ENCODE measurements at places on chromosomes 16 and 17. TPM values are rescaled to one million over a fixed set of nuclear protein-coding genes. Genes with fewer than 3 reads are reported as not detected.

DNA sequence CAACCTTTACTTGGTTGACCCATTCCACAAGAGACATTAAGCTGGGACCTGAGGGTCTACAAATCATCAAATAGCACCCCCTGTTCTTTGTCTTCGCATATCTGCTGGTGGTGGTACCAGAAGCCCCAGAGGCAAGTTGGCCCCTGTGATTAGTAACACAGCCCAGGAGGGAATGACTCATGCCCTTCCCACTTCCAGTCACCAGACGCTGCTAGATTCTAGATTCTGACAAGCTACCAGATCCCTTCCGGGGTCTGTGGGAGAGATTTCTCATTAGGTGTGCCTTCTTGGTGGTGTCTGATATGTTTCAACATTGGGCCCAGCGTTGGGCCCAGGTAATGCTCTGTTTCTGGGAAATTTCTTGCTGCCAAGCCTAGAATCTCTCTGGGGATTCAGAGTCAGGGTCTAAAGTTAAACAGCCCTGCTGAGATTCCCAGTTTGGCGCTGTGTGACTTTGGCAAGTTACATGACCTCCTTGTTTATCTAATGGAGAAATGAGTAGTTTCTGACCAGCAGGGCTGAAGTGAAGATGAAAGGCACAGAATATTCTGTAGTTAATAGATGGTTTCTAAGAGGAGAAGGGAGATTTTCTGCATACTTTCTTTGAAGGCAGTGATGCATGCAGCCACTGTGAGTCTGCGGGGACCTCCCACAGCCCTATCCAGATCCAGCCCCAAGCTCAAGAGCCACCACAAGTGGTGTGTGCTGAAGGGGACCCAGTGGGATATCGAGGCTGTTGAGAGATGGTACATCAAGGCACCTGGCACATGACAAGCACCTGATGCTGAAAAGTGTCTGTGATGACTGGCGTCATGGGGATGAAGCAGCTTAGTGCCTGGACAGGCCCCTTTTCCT, 3.9 kb downstream of the TRPV2 start:
- DNase-seq, result no peak

DNA sequence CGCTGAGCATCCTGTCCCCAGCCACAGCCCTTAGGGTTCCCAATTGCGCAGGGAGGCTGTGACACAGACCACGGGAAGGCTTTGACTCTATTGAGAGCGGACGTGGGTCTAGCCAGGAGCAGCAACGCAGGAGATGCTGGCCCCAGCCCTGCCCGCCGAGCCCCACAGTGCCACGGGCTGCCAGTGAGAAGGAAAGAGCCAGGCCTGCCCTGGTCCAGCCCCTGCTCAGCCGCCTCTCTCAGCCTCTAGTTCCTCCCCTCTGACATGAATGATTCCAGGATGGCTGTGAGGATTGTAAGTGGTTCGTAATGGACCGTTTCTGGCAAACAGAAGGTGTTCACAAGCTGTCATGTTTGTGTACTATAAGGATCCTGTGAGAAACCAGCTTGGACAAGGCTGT, 2.5 kb downstream of the BHLHA9 start:
- no peak for DNase-seq

- DNase-seq, result peak; percentile 11
These were observed 132.9 kb upstream of the TNRC6C start for GRCh38 chr17:77825621-77826020.

GRCh38 chr17:75105126-75106080, 4.4 kb upstream of the ARMC7 start:
- peak; percentile 68 for DNase-seq

DNA sequence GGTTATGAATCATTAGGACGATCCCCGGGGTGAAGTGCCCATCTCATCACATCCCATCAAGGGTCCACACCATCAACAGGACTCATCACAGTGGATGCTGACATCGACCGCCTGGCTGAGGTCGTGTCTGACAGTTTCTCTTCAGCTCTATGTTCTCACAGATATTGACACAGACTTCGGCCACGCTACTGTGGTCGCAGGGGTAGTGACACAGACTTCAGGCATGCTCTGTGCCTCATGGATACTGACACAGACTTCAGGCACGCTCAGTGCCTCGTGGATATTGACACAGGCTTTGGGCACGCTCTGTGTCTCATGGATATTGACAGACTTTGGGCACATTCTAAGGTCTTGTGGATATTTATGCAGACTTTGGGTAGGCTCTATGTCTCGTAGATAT, 50.1 kb downstream of the KLHDC4 start:
- no peak for DNase-seq

- DNase-seq, result no peak
These were observed 24.8 kb upstream of the SLC38A7 start for GRCh38 chr16:58709333-58709732.

DNA sequence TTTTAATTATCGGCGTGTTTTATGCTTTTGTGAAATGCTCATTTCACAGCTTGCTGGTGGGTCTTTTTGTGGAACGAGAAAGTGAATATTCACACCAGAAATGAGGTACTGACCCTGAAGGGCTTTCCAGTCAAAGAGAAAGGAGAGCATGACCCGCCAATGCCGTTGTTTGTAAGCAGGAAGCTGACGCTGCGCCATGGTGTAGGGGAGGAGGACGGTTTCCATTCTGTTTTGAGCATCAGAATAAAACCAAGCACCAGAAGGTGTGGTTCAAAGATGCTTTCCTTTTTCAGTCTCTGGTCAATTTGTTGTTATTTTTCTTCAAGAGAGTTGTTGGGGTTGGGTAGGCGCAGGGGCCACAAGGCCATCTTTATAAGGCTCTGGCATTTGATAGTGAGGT, 669.3 kb downstream of the WWOX start:
- no peak for DNase-seq

The VASN gene
- 20.0 TPM for total RNA-seq
